ENCODE measurements at places on chromosomes 2 and 18.

GRCh38 chr2:207711750-207712530 lies 500 bp downstream of the CCNYL1 start:
- DNase-seq = no peak

- DNase-seq = no peak
These were observed 916 bp downstream of the CETN1 start for GRCh38 chr18:581096-581495.

DNA sequence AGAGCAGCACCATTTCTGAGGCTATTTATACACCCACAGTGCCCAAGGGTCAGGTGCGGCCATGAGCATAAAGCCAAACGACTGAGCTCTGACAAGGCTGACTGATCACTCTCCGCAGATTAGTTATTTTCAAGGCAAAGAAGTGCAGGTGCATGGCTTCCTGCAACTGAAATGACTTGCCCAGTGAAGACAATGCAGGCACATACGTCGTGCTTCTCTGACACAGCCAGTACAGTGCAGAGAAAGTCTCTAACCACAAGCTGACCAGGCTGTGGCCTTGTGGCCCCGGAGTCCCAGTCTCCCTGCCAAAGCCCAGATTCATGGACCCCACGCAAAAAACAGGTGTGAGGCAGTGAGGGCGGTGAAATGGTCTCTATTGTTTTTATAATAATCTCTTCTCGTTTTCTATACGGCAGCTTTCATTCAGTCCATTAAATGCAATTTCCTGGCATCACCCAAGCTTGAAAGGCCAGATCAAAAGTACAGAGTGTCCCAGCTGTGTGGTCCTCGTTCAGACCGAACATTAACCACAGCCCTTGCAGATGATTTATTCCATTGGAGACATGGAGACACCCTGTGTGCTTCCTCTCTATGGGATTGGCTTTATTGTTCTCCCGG lies 447.0 kb upstream of the ID2 start:
- no peak for DNase-seq

- no peak for DNase-seq
These were observed 52.8 kb upstream of the TMEM182 start for GRCh38 chr2:102708847-102709559.

GRCh38 chr2:125593036-125593435 lies 1062.9 kb upstream of the GYPC start:
- no peak for DNase-seq

- no peak for DNase-seq
These were observed 118.8 kb downstream of the SH3RF3 start for GRCh38 chr2:109247812-109248211.

DNA sequence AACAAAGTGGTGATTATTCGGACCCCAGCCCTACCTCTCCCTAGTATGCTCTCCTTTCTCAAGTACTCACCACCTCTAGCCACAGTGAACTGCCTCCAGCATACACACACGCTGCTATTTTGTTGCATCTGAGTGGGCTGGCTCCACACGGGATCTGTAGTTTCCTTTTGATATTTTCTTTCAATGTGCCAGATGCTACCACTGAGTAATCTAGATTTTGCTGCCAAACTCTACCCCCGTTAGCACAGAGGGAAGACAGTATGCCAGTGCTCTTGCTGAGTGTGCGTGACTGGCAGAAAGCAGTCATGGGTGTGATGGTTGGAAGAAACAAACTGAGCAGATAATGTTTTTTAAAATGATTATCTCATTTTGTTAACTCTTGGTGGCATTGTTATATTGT lies 11.6 kb downstream of the CFLAR start:
- DNase-seq = no peak

GRCh38 chr18:76306685-76307292 lies 188.3 kb downstream of the ZNF516 start:
- no peak for DNase-seq

- no peak for DNase-seq
These were observed 16.5 kb downstream of the SGPP2 start for GRCh38 chr2:222440673-222441422.

DNA sequence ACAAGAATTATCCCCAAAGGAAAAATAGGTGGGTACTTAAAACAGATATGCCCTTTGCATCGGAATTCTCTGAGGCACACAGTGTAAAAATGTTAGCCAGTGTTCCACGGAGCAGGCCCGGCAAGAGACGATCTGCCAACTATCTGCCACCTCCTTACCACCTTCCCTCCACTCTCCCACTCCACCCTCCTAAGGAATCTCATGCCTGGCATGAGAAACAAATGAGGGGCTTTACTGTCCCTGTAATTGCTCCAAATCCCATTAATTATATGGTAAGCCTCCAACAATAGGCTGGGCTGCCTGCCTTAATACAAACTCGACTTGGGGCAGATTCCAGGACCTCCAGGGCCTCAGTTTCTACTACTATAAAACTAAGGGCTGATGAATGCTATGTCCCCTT lies 102.3 kb downstream of the ZBTB7C start:
- DNase-seq = no peak

DNA sequence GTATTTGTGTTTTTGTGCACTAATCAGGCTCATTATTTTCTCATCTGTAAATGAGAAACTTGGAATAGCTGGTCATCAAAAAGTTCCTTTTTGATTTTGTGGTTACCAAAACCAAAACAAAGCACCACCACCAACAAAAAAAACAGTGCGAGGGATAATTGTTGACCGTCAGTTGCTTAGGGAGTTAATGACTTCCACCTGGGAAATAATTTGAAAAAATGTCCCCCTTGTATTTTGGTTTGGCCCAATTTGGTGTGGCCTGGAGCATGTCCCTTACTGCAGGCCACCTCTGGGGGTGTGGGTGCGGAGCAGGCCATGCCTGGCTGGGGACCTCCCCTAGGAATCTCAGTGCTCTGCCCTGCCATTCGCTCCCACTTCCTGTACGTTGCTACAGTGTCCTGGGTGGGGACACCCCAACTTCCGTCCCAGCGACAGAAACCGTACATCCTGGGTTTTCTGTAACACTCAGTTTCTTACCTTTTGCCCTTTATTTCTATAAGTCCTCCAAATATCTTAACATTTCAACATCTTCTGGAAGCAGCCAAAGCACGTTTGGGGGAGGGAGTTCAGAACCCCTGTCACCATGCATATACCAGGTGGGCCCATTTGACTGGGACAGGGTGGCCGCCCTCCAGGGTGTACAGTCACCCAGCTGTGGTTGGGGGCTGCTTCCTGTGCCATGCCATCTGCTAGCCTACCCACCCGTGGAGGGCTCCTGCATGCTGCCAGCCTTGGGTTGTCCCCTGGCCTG lies 31.3 kb downstream of the NCK2 start:
- DNase-seq = no peak

GRCh38 chr2:46535360-46535759 lies 56.0 kb downstream of the TMEM247 start:
- DNase-seq = no peak

DNA sequence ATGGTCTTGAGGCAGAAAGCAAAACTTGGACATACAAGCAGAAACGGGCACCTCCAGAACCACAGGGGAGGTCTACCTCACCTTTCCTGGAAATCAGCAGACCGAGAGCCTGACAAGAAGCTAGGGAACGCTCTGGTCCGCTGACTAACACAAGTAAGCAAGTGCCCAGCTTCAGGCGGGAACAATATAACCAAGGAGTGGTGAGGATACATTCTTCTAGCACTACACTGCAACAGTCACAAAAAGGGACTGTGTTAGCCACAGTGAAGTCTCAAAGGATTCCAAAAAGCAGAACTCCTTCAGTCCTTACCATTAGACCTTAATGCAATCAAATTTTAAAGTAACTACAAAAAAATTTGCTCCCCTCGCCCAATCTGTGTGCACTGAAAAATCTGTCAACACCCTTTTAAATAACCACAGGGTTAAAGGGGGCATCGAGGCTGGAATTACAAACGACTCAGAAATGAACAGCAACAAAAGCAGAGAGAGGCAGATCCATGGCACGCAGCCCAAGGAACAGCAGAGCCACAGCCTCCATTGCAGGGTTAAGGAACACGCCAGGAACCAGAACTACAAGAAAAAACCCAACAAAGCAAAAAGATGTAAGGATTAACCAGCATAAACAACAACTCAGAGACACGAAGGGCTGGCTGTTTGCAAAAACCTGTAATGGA lies 7.1 kb downstream of the THAP4 start:
- DNase-seq = no peak

- no peak for DNase-seq
These were observed 141.6 kb upstream of the CAPN13 start for GRCh38 chr2:30948857-30949256.

DNA sequence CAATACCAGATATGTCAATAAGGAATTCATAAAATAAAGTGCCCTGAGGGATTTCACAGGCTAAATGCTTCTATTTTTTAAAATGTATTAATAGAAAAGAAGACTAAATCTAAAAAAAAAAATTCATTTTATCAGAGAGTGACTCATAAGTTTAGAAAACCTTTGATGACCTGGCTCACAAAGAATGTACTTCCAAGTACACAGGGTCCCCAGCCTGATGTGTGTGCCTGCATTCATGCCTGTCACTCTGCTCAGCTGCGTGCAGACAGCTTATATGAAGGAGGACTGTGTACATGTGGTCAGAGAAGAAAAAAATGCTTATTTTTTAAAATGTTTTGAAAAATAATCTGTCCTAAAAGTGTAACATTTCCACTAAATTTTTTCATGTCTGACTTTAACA lies 3.0 kb upstream of the CPS1 start:
- DNase-seq = no peak

GRCh38 chr2:186592137-186592875 lies 2.5 kb downstream of the ITGAV start:
- no peak for DNase-seq

GRCh38 chr2:156110890-156111289 lies 221.6 kb downstream of the NR4A2 start:
- no peak for DNase-seq

GRCh38 chr18:45549290-45549689 lies 66.0 kb upstream of the SLC14A2 start:
- no peak for DNase-seq

- DNase-seq = no peak
These were observed 347.6 kb downstream of the RNF144A start for GRCh38 chr2:7264791-7265190.

DNA sequence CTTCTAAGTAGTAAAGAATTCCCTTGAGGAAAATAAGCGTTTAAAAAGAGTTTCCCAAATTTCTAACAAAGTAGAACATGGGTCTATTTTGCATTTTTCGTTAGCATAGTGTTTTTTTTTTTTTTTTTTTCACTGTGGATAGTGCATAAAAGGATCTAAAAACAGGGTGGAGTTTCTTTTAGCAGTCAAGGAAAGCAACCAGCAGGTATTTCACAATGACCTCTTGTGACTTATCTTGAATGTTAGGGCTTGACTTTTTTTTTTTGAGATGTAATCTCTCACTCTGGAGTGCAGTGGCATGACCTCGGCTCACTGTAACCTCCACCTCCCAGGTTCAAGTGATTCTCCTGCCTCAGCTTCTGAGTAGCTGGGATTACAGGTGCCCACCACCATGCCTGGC lies 14.9 kb upstream of the DGKD start:
- DNase-seq = no peak

- DNase-seq = no peak
These were observed 757.7 kb upstream of the ID2 start for GRCh38 chr2:7924023-7924762.

DNA sequence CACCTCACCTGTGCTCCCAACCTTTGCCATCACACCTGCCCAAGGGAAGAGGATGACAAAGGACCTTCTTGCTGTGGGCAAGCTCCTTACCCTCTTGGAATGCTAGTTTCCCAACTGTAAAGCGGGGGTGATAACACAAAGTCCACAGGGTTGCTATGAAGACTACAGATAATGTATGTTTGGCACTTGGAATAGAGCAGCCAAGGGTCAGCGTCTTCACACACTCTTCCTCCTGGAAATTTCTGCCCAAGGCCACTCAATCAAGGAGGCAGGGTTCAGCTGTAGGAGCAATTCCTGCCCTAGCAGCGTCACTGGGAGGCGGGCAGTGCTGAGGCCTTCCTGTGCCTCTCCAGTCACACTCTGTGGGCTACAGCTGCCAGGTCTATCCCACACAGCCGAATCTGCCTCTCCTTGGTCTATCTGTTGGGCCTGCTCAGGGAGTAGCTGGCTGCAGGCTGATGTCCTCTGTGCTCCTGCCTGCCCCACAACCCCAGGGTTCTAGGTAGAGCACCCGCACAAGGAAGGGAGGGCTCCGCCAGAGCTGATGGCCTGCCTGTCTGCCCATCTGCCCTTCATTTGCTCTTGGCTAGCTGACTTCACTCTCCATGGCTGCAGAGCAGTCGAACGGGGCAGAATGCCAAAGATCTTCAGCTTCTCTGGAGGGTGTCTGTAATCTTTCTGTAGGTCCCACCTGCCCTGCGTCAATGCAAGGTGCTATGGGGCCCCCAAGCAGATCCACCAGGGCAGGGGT lies 91.9 kb downstream of the MRO start:
- no peak for DNase-seq

DNA sequence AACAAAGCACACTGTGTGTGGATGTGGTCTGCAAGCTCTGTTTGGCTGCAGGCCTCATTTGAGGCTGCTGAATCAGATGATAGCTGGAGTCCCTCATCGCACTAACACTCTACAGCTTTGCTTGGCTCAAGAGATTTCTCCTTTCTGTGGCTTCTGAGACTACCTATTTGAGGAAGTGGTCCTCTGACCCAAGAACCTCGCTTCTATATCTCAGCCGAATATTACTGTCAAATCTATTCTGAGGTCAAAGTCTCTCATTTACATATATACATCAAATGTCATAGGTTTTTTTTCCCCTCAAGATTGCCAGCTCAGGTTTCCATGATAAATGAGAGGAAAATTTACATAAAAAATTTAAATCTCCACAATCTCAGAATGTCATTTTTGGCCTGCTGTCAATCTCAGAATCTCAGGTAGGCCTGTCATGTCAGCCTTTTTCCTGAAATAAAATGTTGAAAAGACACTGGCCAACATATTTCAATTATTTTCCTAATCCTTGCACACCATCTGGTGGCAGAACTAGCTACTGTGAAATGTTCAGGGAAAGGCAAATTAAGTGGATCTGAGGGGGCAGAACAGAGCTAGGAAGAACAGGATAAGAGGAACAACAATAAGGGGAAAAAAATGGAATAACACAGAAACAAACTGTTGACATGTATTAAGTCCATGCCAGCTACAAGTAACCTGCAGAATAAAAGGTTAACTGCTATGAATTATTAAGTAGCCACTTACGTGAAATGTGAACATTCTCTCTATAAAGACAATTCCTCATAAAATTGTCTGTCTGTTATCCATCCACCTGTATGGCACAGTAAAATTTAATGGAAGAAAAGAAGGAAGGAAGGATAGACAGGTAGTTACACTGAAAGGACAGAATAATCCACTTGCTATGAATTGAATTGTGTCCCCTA lies 39.3 kb downstream of the AP1S3 start:
- DNase-seq = no peak

DNA sequence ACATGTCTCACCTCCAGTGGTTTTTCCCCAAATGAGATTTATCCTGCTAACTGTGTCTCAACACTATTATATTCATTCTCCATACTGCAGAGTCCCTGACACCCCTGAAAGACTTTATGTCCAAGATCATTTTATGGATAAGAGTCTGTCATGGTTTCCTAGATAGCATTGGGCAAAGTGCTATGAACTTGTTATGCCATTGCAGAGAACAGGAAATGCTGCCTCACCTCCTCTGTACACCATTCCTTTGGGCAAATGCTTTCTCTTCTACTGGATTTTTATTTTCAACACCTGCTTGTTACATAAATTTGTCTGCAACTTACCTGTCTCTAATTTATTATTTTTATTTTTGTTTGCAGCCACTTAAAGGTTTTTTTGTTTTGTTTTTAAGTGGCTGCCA lies 652.5 kb upstream of the FAM98A start:
- DNase-seq = no peak

All from cortex of kidney (tissue), 1 donor.